ENCODE measurements at places on chromosomes 1 and 21. TPM values are rescaled to one million over a fixed set of nuclear protein-coding genes. Genes with fewer than 3 reads are reported as not detected.

GRCh38 chr1:57101209-57101608, 135.4 kb upstream of the C8B start:
- no peak for DNase-seq

The DCST2 gene
- polyA plus RNA-seq: 0.43 TPM

The CR1L gene
- not detected for polyA plus RNA-seq

DNA sequence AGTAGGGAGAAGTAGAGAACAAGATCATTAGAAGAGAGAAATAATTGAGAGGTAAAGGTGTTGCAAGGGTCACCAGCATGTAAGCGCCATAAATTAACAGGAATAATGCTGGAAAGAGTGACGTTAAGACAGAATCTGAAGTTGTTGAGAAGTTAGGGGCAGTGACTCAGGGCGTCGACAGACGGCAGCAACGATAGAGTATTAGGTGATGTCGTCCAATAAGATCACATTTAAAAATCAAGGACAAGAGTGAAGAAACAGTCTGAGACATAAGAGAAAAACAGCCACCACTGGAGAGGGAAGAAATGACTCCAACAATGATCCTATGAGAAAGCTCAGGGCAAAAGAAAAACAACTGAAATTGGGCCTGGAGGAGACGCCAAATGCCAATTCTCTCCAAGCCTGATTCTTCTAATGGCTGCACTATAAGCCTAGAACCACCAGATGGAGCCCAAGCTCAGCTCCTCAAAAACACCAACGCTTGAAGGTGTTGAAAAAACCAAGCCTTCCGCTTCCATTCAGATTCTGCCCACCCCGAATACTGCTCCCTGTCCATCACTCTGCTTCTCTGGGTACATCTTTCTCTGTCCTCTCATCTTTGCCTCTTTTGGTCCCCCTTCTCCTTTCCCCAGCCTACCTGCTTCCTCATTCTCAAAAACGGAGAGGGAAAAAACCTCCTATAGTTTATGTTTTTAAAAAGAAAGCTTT, 70.0 kb downstream of the LUZP1 start:
- peak; percentile 76 for DNase-seq

DNA sequence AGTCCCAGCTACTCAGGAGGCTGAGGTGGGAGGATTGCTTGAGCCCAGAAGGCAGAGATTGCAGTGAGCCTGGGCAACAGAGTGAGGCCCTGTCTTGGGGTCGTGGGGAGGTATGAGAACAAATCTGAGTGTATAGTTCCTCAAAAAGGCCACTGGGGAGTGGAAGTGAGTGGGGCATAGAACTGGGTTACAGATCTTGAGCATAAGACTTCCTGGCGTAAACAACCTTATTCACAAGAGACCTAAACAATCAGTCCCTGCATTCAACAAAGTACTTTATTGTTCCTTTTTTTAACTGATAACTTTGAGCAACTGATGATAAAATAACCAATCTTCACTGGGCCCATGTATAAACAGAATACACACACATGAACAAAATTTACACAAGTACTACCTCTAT, 72.7 kb upstream of the MUTYH start:
- DNase-seq: no peak

DNA sequence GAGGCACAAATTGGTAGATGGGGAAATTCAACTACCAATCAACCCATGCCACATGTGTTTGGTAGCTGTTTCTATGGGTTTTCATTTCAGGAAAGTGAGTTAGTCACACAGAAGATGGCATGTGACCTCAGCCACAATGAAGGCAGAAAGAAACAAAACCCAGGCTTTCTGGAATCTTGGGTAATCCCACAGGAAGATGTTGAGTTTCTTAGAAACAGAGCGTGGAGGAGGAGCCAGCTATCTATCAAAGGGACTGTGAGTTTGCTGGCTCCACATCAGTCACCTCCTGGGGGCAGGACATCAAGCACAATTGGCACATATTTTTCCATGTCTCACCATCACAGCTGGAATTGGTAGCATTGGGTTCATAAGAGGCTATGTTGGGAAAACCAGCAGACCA, 188.9 kb upstream of the PLXNA2 start:
- no peak for DNase-seq

The MX1 gene
- 0.58 TPM for polyA plus RNA-seq

- DNase-seq: no peak
Measured at GRCh38 chr1:150068109-150068435, 496 bp downstream of the VPS45 start.

The RNU1-4 gene
- polyA plus RNA-seq: 6.6 TPM

The CDC42BPA gene
- polyA plus RNA-seq: 12.5 TPM

GRCh38 chr1:177274687-177275211, 104.0 kb downstream of the BRINP2 start:
- DNase-seq: no peak

DNA sequence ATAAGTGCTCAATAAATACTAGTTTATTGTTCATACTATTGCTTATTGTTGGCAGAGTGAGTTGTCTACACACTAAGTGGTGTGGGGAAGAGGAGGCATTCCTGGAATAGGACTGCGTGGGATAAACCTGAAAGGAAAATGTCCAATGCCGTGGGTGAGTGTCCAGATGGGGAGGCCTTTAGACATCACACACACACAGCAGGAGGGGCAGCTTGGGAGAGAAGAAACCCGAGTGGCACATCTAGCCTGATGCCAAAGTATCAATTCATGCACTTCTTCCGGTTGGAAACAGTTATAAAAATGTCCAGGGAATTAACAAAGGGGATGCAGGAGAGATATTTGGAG, 27.3 kb downstream of the CCN1 start:
- no peak for DNase-seq

GRCh38 chr1:113669988-113670387, 89.3 kb downstream of the PHTF1 start:
- DNase-seq: no peak

DNA sequence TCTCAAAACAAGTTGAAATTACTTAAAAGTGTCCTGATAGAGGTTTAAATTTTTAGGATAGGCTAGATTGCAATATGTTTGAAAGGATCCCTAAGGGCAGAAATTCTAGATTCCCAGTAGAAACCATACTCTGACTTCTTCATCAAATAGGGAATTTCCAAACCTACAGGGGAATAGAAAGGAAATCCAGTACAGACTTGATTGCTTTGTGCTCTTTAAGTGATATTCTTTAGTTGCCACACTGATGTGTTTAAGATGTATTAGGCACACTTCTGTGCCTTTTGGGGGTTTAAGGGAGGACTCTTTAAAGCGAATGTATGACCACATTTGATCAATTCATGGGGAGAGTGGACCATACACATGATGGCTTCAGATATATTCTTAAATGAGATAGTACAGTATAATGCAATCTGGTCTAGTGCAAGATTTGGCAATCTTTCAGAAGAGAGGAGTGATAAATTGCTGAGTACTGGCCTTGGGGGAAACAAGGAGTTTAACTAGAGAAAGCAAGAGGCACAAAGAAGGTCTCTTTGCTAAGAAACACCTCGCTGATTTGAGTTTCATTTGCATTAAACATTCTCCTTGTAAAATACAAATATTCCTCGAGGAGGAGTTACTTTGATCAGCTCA, 268.8 kb upstream of the NR5A2 start:
- peak; percentile 18 for DNase-seq

GRCh38 chr1:22196041-22196440, 53.1 kb upstream of the WNT4 start:
- no peak for DNase-seq

DNA sequence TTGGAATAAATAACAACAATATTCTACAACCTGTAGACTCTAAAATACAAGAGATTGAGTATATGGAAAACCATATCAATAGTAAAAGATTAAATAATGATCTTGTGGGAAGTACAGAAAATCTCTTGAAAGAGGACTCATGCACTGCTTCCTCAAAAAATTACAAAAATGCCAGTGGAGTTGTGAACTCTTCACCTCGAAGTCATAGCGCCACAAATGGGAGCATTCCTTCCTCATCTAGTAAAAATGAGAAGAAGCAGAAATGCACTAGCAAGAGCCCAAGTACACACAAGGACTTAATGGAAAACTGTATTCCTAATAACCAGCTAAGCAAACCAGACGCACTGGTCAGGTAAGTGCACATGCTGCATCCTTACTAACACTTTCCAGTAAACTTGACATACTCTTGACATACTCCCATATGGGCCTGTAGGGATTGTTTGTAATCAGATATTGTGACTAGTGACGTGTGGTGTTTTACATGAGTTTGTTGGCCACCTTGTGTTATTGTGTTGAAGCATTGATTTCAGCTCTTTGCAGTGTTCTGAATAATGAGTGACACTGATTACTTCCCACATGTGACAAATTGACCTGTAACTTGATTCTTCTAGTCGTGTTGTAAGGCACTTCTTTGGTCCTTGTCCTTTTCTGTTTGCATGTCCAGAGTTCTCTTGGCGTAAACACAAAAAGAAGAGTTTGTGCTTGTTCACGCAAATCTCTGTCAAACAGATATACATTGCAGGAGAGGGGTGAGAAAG, 28.0 kb downstream of the MACO1 start:
- no peak for DNase-seq

DNA sequence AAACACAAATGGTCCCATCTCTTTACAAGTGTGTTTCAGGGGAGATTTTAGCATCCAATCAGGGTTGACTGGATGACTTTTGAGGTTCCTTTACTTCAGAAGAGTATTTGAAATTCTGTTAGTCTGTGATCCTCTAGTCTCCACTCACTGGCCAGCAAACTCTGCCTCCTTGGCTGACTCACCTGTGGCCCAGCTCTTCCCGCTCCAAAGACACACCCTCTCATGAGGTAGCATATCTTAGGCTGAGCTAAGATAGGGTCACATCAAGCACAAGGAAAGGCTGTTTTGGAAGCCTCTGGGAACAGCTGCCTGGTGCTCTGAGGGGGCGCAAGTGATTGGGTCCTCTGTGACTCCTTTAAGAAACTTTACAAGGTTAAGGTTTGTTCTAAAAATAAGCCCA, 102.3 kb upstream of the FGGY start:
- no peak for DNase-seq

The PRAMEF7 gene
- polyA plus RNA-seq: not detected

The SLC30A1 gene
- polyA plus RNA-seq: 27.0 TPM

All from A549 (cell line).